ENCODE measurements at places on chromosomes 11 and 22. TPM values are rescaled to one million over a fixed set of nuclear protein-coding genes. Genes with fewer than 3 reads are reported as not detected.
A peak's percentile ranks its signal among the peaks of the same experiment; 100 is the strongest.

DNA sequence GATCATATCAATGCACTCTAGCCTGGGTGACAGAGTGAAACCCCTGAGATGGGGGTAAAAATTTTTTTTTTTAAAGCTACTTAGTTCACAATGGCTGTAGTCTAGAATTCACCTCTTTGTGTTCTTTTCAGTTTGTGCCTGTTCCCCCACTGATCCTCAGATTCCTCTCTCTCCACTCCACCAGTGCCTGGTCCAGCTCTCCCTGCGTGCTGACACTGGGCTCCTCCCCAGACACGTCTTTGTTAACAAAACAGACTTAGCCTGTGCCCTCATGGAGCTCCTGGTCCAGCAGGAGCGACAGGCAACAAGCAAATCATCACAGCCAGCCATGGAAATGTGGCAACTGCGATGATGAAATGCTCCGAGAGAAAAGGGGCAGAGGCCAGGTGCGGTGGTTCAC lies 34.0 kb downstream of the IFT27 start:
- no peaks in the 10 kb centered on the region for H3K27me3 ChIP-seq
- no peaks in the 10 kb centered on the region for H3K36me3 ChIP-seq
- DNase-seq = no peak
- H3K4me1 ChIP-seq = peaks cover 5% of the 10 kb centered on the region

DNA sequence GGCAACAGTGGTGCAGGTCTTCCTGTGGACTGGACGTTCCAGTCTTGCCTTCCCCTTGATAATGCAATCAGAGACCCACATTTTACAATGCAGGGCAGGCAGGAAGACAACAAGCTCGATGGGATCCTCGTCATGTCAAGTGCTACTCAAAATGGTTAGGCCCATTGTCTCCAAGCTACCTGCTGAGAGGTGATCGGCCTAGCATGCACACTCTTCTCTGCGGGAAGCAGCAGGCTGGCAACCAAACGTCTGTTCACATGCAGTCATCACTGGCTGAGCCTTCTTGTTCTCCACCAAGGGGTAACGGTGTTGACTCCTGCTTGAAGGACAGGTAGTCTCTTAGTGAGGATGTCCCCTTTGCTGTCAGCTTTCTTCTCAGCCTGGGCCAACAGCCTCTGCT lies 25.5 kb upstream of the CD82 start:
- no peak overlapping the region for H3K4me3 ChIP-seq
- H3K4me1 ChIP-seq = no peaks in the 10 kb centered on the region
- H3K27ac ChIP-seq = no peak overlapping the region
- no peaks in the 10 kb centered on the region for H3K36me3 ChIP-seq

- H3K4me3 ChIP-seq = no peak overlapping the region
- H3K4me1 ChIP-seq = no peaks in the 10 kb centered on the region
- H3K36me3 ChIP-seq = no peaks in the 10 kb centered on the region
- H3K27me3 ChIP-seq = no peaks in the 10 kb centered on the region
- H3K27ac ChIP-seq = no peak overlapping the region
Observed at GRCh38 chr11:128208329-128209137, 378.8 kb downstream of the ETS1 start.

DNA sequence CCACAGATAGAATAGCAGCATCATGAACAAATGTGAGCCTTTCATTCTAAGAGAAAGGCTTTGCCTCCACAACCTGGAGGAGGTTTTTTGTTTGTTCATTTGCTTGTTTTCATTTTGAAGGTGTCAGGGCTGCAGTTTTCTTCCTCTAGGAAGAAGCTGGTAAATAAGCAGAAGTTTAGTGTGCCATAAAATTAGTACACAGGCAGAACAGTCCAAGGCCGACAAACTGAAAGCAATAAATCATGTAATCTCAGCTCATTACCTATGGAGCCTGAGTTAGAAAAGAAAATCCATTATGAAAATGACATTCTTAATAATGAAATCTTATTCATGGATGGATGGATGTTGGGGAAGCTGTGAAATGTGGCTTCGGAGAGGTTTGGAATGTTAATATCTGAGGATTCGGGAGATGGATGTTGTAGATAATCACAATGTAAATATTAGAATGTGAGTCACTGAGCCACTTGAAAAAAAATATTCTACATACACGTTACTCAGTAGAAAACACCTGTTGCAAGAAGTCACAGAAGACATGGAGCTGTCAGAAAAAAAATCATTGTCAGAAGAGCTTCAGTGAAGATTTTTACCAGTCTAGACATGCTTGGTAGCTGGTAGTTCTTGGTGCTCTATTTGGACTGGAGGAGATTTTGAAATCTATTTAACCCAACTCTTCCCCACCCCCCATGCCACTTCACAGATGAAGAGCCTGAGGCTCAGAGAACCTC lies 15.0 kb upstream of the ZDHHC13 start:
- H3K4me3 ChIP-seq = no peak overlapping the region
- H3K27ac ChIP-seq = peak overlapping the region; percentile 59
- DNase-seq = peak; percentile 38
- no peaks in the 10 kb centered on the region for H3K36me3 ChIP-seq

Gene CERK
- 24.7 TPM for total RNA-seq

All from colonic mucosa (tissue), 4 donors.